ENCODE measurements at places on chromosomes 7 and 10.

GRCh38 chr10:63883861-63884260 is 362.7 kb downstream of the REEP3 start:
- DNase-seq: no peak

DNA sequence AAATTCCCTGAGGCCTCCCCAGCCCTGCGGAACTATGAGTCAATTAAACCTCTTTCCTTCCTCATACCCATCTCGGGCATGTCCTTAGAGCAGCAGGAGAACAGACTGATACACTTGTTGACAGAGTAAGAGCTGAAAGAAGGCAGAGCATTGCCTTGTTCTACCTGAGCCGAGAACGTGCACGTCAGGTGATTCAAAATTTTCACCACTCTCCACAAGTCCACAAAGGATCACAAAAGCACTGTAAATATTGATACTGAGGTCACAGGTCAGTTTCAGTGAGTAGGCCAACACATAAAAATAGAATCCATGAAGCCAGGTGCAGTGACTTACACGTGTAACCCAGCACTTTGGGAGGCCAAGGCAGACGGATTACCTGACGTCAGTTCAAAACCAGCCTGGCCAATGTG is 27.8 kb downstream of the DCLRE1C start:
- no peak for DNase-seq

- no peak for DNase-seq
These were observed 555.0 kb downstream of the INHBA start for GRCh38 chr7:41147606-41148485.

GRCh38 chr7:16804674-16805439 is at the start of gene AGR2:
TSS of gene AGR2 (minus strand) at chr7:16804999. CDS start at chr7:16801796, 3,203 bp downstream.
- DNase-seq: no peak

DNA sequence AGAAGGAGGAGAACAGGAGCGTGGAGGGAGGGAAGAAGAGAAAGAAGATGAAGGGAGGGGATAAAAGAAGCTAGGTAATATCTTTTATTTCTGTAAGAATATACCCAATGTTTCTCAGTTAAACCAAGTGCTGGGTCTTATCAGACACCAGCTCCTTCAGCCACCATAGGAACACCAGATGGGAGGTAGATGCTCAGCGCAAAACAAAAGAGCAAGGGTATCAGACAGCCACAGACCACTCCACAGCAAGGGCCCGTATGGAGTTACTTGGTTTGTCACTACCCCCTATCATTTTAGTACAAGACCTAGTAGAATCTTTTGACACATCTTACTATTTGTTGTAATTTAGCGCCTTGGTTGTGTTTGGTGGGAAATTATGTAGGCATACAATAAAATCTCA is 65.9 kb upstream of the FAM133B start:
- DNase-seq: no peak

GRCh38 chr10:86044029-86044428 is 322.6 kb downstream of the GRID1 start:
- no peak for DNase-seq

DNA sequence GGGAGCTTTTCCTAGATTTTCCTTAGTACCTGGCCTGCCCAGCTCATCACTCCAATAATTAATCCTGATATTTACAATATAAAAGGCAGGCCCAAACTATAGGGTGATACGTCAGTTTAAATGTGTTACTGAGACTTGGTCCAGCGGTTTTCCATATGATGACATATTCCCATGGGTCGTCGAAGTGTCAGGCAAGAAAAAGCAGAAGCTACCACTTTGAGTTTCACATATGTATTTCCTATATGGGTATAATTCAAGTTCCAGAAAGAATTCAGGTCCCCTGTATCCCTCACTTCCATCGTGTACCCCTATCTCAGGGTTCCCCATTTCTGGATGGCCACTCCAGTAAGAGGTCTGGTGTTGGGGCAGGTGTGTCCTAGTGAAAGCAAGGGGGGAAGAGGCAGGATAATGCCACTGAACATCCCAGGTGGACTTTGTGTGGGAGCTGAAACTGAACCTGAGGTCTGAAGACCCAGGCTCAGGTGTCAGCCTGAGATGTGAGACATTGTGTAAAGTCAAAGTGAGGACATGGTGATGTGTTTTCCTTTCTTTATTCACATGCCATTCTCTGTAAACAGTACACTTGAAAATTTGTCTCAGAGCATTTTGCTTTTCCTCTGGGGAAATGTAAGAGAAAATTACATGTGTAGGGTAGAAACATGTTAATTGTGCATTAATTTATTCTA is 167.8 kb downstream of the PLXDC2 start:
- DNase-seq: no peak

DNA sequence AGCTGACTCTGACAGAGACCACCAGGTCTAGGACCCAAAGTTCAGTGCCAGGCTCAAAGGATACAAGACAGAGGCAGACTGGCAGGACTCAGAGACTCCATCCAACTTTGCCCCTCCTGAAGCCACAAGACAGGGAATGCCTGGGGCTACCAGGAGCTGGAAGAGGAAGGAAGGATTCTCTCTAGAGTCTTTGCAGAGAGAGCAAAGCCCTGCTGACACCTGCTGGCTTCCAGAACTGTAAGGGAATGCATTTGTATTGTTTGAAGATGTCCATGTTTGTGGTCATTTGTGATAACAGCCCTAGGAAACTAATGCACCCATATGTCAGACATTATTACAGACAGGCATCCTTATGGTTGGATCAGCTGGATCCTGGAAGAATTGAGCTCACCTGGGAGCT is 132.3 kb upstream of the C7orf33 start:
- DNase-seq: no peak

DNA sequence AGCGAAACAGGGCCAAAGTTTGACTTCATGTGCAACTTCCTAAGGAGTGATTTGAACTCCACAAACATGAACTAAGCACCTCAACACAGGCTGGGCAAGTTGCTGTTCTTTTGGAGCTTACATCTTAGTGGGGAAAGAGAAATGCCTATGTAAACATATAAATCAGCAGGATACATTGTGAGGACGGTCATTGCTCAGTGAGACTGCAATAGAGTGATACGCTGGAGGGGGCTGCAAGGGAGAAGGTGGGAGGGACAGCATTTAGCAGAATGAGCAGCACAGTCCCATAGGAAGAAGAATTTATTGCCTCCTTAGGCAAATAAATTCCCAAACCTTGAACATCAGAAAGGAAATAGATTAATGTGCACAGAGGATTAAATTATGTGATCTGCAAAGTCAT is 90.0 kb downstream of the EGFR start:
- DNase-seq: no peak

DNA sequence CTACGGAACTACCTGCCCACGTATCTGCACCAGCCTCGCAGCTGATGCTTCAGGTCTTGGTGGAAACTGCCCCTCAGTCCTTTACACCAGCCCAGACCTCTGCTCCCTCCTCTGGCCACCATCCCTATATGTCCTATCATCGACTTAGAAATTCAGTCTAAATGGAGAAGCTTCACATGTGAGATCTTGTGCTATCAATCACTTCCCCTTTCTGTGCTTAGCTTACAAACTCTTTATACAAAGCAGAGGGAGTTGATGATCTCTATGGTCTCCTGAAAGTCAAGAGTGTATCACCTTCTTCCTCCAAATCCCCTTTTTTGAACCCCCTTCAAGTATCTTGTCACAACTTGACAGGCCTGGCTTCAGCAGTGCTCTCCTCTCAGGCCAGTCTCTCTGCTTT is 30.7 kb downstream of the ZNF777 start:
- DNase-seq: no peak

Data from GDM1 (cell line).